GM23338 (cell line): ENCODE measurements at places on chromosomes 13 and 19.

DNA sequence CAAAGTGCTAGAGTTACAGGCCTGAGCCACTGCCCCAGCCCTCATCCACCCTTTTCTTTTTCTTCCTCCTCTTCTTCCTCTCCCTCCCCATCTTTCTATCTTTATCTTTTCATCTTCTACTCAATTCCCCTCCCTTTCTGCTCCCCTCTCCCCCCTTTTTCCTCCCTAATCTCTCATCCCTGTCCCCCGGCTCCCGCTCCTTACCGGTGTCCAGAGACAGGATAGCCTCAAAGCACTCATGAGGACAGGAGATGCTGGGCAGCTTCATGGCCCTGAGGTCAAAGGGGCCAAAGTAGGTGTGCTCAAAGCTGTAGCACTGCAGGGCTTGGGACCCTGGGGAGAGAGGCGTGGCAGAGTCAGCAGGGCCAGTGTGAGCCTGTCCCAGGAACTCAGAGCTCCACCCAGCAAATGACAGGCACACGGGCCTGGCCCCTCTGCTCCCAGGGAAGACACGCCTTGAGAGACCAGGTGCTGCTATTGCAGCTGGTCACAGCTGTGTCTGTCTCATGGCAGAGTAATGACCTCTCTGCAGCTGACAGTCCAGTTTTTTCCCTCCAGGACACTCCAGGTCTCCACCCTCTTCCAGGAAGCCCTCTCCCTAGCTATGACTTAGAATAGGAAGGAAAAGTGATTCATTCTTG is 2.6 kb downstream of the LYPD5 start:
- peak; percentile 41 for DNase-seq

DNA sequence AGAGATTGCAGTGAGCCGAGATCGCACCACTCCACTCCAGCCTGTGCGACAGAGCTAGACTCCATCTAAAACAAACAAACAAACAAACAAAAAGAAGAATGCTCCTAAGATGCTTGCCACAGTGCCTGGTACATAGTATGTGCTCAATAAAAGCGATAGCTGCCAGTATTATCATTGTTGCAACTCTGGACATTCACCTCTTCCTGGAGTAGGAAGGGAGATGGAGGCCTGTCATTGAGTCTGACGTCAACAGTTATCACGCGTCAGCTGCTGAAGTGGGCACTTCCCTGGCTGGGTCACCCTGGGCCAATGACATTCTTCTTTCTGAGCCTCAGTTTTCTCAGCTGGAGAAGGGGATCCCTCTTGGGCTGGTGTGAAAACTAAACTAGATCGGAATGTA is 4.2 kb upstream of the PLAUR start:
- DNase-seq = no peak

GRCh38 chr13:110811771-110812120 is 98.2 kb downstream of the ING1 start:
- DNase-seq = no peak

DNA sequence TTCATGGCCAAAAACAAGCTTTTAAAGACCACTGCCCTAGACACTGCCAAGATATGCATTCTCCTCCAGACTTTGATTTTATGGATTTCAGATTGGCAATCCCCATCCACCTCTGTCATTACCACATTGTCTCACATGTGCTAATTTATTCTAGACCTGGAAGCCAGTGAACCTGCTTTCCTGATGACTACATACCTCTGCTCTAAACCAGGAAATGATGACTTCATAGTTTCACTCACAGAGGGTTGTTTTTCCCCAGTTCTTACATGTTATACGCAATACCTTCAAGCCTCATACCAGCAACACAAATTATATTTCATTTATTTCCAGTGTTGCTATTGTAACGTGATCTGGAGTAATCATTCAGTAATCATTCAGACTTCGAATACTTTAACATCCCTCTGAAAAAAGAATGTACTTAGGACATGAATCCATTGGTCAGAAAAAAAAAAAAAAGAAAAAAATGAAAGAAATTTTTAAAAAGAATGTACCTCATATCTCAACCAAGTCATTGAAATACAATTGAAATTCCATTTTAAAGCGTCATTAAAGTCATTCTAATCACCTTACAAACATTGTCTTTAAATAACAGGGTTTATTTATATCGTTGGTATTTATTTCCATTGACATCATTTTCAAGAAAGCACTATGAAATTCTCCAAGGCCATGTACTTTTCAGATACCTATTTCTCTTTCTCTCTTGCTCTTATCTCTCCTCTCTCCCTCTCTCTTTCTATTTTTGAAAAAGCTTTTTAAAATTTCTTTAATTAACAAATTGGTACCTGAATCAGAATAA is 33.4 kb upstream of the KLF5 start:
- no peak for DNase-seq

GRCh38 chr13:108911807-108912206 is 282.4 kb downstream of the MYO16 start:
- no peak for DNase-seq

DNA sequence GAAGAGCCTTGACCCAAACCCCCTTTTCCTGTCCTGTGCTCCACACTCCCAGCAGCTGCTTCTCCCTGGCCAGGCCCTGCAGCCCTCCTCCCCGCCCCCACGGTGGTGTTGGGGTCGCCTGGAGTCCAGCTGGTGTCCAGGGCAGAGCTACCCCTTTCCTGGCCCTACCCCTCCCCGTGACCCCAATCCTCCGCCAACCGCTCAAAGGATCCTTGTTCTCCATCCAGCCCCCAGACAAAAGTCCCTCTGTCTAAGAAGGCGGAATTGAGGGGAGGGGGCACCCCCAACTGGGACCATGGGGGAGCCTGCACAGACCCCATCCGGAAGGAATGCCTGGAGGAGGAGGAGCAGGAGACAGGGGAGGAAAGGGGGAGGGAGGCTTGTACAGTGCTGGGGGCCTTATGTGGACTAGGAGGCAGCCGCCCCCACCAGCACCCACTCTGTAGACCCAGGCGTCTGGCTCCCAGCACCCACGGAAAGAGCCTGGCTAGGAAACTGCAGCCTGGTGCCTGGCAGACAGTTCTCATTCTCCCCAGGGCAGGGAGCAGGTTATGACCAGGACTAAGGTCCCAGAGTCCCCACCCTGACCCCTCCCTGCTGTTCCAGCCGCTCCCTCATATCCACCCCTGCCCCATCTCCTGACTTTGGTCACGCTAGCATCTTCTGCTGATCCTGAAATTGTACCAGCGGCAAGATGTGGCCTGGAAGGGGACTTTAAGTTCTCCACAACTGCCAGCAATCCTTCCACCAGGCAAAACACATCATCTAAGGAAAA is at the start of gene FXYD3:
FXYD3 (plus strand) TSS at position 647 of the 775 bp plus-strand sequence. CDS start 3,554 bp downstream, outside the sequence.
- no peak for DNase-seq

GRCh38 chr13:73057284-73058063 is 1.3 kb upstream of the KLF5 start:
- DNase-seq = no peak

DNA sequence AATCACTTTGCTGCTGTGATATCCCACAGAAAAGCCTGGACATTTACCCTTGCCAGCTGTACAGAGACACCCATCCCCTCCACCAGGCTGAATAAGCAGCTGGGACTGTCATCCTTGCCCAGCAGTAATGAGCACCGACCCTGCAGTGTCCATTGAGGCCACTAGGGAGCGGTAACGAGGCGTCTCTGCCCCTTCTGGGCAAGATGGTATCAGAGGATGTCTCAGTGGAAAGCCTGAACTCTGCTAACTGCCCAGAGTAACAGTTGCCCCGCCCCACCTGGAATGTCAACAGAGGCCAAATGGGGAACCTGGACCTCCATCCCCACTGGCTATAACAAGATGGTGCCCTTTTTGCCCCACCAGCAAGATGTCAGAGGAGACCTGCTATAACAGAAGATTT is 22.8 kb upstream of the CEACAM20 start:
- peak; percentile 87 for DNase-seq

GRCh38 chr19:45474606-45475521 is 7.1 kb downstream of the FOSB start:
- no peak for DNase-seq

DNA sequence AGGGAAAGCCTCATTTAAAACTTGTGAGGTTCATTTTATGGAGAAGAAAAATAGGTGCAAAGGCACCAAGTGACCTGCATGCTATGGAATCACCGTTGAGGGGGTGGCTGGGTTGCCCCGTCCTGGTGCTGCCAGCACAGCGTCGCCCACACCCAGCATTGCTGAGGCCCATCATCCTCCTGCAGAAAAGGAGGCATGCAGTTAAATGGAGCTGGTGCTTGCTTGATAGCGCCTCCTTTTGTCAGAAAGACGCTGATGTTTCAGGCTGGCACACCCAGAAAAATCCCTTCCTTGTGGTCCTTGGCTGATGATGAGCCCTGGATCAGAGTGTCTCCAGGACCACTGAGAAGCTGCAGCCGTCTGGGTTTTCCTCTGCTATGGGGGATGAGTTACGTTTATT is 36.9 kb downstream of the DHRS12 start:
- peak; percentile 72 for DNase-seq

GRCh38 chr13:30222254-30222653 is 85.1 kb downstream of the KATNAL1 start:
- DNase-seq = no peak

DNA sequence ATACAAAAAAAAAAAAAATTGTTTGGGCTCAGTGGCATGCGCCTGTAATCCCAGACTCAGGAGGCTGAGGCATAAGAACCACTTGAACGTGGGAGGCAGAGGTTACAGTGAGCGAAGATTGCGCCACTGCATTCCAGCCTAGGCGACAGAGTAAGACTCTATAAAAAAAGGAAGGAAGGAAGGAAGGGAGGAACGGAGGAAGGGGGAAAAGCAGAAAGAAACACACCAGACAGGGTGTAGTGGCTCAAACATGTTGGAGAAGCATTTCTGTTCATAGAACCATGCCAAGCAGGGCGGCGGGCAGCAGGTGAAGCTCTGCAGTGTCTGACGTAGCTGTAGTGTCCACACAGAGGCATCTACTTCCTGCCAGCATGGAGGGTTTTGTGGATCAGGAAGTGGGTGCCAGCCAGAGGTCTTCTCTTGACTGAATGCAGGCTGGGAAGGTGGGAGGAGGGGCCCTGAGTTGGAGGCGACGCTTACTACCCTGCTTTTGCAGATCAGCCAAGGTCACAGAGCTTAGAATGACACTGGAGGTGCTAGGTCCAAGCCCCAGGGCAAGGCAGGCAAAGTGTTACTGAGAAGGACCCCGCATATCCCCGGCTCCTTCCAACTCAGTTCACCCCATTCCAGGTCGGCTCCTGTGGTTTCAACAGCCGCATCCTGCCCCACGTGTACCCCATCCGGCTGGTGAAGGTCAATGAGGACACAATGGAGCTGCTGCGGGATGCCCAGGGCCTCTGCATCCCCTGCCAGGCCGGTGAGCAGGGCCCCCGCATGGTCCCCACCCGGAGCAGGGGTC is 11.6 kb upstream of the PGLS start:
- peak; percentile 57 for DNase-seq

- DNase-seq = no peak
Measured at GRCh38 chr13:40581277-40581579, 85.2 kb downstream of the FOXO1 start.

- peak; percentile 70 for DNase-seq
Measured at GRCh38 chr13:41905600-41906254, 55.2 kb downstream of the VWA8 start.

DNA sequence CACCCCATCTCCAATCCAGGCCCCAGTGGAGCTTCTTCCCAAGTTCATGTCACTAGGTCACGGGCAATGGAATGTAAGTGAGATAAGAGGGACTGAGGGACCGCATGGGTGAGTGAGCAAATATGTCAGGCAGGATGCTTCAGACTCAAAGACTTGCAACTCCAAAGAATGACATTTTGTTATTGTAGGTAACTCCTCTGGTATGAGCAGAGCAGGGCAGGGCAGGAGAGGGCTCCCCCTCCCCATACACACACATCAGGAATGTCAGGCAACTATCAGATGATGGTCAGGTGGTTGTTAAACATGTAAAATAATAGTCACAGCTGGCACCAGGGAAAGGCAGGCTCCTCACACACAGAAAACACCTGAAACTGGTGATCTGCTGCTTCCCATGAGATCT is 10.6 kb downstream of the ERVV-2 start:
- no peak for DNase-seq

DNA sequence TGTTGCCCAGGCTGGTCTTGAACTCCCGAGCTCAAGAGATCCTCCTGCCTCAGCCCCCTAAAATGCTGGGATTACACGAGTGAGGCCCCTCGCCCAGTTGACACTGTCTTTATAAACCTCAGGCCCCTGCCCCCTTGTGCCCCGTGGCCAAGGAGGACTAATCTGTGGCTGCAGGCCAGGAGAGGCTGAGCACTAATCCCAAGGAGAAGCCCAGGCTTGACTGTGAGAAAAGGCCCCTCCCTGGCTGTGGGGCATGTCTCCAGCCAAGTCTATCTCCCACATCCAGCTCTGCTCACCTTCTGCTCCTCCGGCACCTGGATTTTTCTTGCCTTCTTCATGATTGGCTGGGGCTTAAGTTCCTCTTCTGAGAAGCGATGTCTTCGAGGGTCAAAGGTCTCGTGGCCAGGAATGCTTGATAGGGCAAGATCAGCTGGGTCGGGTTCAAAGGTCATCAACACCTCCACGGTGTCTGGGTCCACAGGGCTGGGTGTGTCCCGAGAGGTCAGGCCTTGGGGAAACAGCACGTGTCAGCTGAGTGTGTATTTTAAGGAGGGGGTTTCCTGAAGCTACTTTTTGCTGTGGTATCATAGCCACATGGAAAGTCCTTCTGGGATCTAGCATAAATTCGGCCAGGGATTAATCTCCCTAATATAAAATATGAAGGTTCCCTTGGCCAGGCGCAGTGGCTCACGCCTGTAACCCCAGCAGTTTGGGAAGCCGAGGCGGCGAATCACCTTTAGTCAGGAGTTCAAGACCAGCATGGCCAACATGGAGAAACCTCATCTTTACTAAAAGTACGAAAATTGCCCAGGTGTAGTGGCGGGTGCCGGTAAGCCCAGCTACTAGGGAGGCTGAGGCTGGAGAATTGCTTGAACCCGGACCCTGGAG is 3.8 kb downstream of the DBP start:
- no peak for DNase-seq

DNA sequence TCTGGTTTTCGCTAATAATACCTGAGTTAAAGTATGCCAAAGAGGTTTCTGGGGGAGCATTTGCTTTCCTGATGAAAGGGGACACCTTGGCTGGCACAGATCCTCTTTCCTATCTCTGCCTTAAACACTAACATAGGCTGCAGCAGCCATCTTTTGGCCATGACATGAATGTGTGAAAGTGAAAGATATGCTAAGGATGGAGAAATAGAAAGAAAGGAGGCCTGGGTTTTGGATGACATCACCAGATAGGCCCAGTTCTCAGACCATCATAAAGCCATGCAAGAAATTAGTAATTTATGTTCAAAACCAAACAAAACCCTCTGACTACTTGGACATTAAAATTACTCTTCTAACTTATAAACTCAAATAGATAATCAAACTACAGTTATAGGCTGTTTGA is 279.7 kb downstream of the COG6 start:
- DNase-seq = no peak

DNA sequence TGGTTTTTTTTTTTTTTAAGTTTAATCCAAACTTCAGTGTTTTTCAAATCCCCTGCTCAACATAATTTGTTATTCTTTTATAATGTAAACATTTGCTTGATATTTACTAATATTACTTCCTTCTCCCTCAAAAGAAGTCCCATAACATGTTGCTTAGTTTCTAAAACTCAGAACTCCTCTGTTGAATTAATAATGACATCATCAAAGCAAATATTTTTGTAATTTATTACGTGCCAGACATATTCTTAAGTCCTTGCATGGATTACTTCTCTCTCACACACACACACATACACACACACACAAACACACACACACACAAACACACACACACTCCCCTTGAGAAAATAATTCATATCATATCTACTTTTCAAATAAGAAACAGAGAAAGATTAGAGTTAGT is 1432.3 kb upstream of the SPRY2 start:
- no peak for DNase-seq

- no peak for DNase-seq
Measured at GRCh38 chr19:50485284-50485955, 8.8 kb upstream of the GARIN5A start.
